ENCODE measurements at places on chromosomes 12 and 14. TPM values are rescaled to one million over a fixed set of nuclear protein-coding genes. Genes with fewer than 3 reads are reported as not detected.

DNA sequence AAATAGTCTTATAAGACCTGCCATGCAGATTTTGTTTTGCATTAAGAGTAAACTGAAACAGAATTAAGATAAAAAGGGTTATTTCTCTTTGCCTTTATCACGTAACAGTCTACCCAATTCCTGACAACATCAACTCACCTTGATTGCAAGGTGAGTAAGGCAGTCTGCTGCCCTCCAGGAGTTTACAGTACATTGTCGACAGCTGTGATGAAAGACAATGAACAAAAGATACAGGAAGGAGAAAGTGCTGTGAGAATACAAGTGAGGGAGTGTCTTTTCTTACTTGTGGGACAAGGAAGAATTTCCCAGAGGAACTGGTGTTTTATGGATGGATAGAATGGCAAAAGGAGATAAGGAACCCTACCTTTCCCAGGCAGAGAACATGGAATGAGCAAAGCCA is 101.0 kb downstream of the RTN1 start:
- DNase-seq, result no peak

DNA sequence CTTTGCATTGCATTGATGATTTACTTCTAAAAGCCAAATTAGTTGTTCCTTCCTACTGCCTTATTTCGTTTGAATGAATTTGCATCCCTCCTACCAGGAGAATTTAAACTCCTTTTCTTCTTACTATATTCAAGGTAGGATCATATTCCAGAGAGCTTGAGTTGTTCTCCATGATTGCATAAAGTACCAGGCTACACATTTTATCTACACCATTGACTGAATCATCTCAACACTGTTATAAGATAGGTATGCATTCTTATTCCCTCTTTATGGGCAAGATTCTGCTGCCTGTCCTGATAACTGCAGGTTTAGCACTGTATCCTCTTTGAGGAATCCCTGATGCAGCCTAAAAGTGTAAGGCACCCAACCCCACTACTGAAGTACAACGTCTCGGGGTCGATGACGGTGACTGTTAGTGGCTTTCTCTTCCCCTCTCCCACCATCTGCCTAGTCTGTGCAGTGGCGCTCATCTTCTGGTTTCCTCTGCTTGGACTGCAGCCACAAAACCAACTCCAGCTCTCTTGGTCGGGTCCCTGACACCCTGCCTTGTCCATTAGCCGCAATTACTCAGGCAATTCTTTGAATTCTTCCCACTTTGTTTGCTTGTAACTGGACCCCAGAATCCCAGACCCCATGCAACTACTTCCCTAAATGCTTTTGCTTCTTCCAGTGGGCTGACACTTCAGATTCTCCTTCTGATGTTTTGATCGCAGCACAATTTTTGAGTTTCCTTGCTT is 44.4 kb upstream of the STXBP6 start:
- DNase-seq, result no peak

DNA sequence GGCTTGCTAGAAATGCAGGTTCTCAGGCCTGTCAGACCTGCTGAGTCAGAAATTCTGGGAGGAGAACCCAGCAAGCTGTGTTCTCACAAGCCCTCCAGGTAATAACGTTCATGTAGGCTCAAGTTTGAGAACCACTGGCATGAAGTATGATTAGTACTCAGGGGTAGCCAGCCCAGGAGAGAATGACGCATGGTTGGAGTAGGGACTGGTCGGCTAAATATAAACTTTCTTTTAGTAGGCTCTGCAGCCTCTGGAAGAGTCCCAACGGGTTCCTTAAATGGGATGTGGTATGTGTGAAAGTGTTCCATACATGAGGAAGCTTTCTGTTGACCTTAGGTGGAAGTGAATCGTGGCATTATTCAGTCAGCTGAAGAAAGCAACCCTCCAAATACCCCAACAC is 209.3 kb downstream of the SLC41A2 start:
- DNase-seq, result no peak

DNA sequence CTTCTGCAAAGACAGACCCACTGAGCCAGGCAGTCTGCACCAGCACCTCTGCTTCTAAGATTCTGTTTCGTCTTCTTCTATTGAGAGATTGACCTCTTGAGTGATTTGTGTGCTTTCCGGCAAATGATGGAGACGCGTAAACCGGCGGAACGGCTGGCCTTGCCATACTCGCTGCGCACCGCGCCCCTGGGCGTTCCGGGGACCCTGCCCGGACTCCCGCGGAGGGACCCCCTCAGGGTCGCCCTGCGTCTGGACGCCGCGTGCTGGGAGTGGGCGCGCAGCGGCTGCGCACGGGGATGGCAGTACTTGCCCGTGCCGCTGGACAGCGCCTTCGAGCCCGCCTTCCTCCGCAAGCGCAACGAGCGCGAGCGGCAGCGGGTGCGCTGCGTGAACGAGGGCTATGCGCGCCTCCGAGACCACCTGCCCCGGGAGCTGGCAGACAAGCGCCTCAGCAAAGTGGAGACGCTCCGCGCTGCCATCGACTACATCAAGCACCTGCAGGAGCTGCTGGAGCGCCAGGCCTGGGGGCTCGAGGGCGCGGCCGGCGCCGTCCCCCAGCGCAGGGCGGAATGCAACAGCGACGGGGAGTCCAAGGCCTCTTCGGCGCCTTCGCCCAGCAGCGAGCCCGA is 703 bp downstream of the ASCL4 start:
- DNase-seq, result no peak

DIO3 gene
- total RNA-seq, result not detected

SEL1L gene
- 195 TPM for total RNA-seq

PRB2 gene
- not detected for total RNA-seq

CISTR gene
- total RNA-seq, result 1.3 TPM

DNA sequence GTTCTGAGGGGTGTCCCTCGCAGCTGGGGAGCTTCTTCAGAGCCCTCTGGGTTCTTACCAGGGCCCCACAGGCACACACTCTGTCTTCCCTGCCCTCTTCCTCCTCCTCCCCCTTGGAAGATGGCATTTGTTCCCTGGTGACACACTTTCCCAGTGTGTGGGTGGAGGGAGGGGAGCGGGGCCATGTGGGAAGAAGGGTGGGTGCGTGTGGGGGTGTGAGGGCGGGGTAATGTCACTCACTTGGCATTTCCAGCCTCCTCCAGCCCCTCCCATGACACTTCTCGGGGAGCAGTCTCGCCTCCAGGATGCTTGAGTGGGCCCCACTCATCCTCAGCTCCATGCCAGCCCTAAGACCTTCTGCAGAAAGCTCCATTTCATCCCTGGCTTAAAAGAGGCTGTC is 61.3 kb downstream of the ADCK1 start:
- no peak for DNase-seq

GPR132 gene
- total RNA-seq, result 1.9 TPM

- DNase-seq, result no peak
These were observed 51.4 kb downstream of the CYP46A1 start for GRCh38 chr14:99735189-99736135.

GRCh38 chr12:124034297-124034696 is 61.3 kb downstream of the ZNF664 start:
- no peak for DNase-seq

DNA sequence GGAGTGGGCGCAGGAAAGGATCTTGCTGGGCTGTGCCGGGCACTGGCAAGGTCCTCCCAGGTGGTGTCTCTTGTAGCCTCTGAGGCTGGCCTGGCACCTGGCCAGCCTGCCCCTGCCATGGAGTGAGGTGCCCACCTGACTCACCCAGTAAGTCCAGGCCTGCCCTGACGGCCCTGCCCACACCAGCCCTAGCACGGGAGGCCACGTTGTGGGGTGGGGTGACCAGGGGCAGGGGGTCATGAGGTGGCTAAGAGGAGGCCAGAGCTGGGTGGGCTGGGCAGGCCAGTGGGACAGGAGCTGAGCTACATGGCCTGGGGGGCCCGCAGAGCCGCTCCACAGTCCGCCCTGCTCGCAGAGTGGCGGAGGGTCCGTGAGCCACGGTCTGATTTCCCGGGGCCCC is 45.4 kb downstream of the KIF26A start:
- no peak for DNase-seq

ABCD2 gene
- 2.4 TPM for total RNA-seq

CAPZA3 gene
- not detected for total RNA-seq

RPS6KA5 gene
- 12.7 TPM for total RNA-seq

VRTN gene
- not detected for total RNA-seq

GPX2 gene
- not detected for total RNA-seq

- DNase-seq, result no peak
These were observed 281.7 kb downstream of the DUSP6 start for GRCh38 chr12:89070603-89071002.

PCNX4 gene
- 64.2 TPM for total RNA-seq

- no peak for DNase-seq
These were observed 23.4 kb downstream of the KIF26A start for GRCh38 chr14:104161602-104162367.

- no peak for DNase-seq
These were observed 34.7 kb upstream of the SOCS2 start for GRCh38 chr12:93537769-93538168.

MBD6 gene
- 110 TPM for total RNA-seq

DNA sequence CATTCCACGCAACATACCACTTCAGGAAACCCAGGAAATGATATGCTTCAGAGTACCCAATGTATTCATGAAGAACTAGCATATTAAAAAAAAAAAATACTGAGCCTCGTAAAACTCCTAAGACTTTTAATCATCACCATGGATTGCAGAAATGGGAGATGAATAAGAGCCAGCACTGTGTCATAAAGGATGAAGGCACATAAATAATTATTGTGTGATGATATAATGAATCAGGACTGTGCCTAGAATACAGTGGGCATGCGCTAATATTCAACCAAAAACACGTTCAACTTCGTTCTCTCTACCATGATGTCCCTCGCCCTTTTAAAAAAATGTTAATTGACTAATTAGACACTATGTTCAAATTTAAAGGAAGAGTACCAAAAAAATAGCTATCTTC is 68.7 kb downstream of the CIT start:
- no peak for DNase-seq

- DNase-seq, result no peak
These were observed 3.8 kb upstream of the SCARB1 start for GRCh38 chr12:124867401-124867930.

DAD1 gene
- total RNA-seq, result 115 TPM

DNA sequence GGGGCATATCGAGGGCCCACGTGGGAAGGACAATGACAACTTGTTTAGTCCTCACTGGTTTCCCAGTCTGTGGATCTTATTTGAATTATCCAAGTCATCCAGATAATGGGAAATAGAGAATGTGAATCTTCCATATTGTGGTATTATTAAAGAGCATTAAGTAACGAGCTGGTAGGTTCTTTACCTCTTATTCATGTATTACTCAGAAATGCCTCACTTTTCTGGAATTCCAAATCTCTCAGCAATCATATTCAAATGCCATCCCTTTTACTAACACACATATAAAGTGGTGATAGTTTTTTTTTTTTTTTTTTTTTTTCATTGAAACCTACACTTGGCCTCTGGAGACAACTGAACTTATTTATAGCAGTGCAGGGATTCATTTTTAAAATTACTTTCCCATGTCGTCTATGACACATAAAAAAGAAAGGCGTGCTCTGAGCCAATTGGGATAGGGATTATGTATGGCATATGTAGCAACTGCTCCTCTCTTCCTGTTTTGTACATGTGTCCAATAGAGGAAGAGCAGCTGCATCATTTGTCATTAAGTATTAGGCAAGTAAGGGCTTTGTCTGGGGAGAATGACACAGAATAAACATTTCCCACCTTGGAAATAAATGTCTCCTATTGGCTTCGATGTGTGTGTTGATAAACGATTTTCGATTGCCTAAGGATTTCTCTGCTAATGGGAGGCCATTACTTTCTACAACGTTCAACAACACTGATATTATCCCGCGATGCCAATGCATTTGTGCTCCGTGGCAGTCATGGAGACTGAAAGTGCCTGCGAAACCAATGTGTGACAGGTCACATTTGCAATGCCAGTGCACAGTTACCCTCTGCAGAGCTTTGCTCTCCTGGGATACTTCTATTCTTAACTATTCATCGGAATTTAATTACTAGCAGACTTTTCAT is 78.6 kb upstream of the IFNG-AS1 start:
- no peak for DNase-seq

DNA sequence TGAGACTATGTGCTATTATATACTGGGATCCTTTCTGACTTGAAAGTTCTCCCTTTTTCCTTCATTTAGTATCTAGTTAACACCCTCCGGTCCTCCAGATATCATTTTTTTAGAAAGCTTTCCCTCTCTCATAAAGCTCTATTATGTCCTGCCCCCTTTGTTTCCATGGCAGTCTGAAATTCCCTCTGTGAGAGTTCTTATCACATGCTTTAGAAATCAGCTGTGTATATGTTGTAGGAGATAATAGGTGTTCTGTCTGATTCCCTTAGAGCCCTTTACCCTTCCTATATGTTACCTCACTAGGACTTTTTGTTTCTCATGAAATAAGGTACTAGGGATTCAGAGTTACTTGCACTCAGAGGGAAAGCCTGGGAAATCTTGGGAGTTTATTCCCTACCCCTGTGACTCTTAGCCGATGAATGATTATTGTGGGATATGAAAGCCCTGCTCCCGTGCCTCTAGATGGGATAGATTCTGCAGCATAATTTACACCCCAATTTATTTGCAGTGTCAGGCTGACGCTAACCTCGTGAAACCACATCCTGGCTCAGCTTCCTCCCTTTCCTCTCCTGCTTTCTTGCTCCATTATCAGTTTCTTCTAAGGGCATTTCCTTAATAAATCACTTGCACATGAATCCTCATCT is 448.4 kb downstream of the MDGA2 start:
- DNase-seq, result no peak

- DNase-seq, result no peak
These were observed 50.7 kb downstream of the A2M start for GRCh38 chr12:9064815-9065606.

DNA sequence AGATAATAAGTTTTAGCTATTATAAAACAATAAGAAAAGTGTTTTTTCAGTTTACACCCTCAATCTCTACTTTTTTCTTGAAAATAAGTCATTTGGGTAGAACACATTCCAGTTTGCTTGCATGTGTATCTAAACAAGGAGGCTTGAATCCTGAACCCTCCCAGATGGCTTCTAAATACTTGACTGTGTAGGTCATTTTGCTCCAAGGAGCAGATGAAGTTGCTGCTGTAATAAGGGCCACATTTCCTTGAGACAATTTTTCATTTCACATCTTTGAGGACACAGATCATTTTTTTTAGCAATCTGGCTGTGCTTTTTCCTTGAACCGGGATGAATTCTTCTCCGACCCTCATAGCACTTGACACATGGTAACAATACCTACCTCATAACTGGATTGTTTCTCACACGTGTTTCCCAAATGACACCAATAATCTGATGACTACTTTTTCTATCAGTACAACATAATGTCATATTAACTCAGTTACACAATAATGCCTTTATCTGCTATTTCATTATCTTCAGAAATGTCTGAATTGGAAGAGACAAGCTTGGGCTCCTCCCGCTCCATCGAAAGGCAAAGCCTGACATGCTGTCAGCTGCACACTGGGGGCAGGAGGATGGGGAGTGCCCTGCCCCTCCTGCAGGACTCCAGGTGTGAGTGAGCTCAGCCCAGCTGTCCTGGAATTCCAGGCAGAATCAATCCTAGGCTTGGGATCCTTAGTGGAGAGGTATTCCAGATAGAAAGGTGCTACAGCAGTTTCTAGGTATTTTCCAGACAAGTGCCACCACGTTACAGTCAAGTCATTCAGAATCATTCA is 30.9 kb downstream of the GPHB5 start:
- no peak for DNase-seq

DNA sequence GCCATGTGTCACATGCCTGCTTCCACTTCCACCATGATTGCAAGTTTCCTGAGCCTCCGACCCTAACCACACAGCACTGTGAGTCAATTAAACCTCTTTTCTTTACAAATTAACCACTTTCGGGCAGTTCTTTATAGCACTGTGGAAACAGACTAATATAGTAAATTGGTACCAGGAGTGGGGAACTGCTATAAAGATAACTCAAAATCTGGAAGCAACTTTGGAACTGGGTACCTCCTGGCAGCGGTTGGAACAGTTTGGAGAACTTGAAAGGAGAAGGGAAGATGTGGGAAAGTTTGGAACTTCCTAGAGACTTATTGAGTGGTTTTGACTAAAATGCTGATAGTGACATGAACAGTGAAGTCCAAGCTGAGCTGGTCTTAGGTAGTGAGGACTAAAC is 436.1 kb downstream of the TMEM121 start:
- DNase-seq, result no peak

Measured in OCI-LY7 (cell line).